ENCODE measurements at places on chromosomes 2 and 18.
A peak's percentile ranks its signal among the peaks of the same experiment; 100 is the strongest.

DNA sequence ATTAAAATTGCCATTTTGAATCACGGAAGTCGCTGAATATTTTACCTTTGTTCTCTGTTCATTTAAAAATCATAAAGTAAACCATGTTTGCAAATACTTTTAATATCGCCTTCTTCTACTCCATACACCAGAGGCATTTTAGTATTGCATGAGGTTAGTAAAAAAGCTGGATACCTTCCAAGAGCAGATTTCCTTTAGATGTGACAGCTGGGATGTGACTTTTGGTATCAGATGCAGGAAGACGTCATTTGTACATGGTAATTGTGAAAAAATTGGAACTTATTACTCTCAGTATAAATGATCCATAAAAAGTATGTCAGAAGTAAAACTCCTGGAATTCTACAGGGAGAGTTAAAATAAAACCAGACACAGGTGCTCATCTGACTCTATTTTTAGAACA lies 89.5 kb downstream of the SLC4A10 start:
- no peak for DNase-seq

- no peak for DNase-seq
Observed at GRCh38 chr2:85457043-85457442, 38.5 kb downstream of the SH2D6 start.

DNA sequence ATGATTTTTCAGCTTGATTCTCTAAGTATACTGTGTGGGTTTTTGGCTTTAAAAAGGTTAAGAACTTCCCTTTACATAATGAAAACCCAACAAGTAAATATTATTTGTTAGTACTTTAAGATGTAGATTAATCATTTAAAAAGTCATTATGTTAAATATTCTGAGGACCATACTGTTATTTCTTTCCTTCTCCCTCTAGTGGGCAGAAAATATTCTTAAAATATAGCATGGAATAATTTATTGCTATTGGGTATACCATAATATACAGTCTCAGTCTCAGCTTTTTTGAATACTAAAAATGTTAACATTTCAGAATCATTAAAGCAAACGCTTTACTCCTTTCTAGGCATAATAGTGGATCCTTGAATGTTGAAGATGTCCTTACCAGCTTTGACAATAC lies 28.1 kb downstream of the CAMKMT start:
- DNase-seq = no peak

GRCh38 chr18:75104483-75104882 lies 104.5 kb downstream of the PTGR3 start:
- no peak for DNase-seq

GRCh38 chr2:43358410-43359201 lies 132.2 kb upstream of the ZFP36L2 start:
- DNase-seq = no peak

DNA sequence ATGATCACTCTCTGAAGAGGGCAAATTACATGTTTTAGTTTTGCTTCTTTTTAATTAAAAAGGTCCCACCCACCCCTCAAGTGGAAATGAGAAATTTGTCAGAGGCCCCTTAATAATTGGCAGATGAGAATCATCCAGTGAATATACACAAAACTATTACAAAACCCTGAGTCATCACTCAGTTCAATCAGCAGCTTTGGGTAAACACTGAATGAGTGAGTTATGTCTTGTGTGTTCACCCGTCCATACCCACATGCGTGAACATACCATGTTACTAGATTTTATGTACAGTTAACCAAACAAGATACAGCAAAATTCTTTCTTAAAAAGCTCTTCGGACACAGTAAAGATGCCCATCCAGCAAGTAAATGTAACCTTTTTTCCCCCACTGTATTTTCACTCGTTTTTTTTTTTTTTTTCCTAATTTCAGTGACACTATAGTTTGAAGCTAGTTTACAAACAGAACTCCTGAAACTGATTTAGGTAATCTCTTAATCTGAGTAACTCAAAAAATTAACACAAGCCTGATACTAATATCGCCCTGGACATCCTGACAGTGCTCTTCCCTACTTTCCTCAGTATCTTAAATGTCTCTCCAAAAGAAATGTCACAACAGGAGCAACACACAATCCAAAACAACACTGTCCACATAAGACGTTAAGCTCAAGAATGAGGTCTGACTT lies 1.4 kb downstream of the PSME4 start:
- peak; percentile 68 for DNase-seq

DNA sequence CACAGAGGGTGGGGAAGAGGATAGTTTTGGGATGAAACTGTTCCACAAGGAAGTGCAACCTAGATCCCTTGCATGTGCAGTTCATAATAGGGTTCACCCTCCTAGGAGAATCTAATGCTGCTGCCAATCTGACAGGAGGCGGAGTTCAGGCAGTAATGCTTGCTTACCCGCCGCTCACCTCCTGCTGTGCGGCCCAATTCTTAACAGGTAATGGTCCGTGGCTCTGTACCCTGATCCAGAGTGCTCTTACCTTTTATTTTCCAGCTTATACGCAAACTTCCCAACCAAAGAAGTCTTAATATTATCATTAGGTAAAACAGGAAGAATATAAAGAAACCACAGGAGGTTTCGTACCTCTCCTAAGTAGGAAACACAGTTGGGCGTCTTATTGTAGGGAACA lies 82.7 kb upstream of the CD302 start:
- no peak for DNase-seq

DNA sequence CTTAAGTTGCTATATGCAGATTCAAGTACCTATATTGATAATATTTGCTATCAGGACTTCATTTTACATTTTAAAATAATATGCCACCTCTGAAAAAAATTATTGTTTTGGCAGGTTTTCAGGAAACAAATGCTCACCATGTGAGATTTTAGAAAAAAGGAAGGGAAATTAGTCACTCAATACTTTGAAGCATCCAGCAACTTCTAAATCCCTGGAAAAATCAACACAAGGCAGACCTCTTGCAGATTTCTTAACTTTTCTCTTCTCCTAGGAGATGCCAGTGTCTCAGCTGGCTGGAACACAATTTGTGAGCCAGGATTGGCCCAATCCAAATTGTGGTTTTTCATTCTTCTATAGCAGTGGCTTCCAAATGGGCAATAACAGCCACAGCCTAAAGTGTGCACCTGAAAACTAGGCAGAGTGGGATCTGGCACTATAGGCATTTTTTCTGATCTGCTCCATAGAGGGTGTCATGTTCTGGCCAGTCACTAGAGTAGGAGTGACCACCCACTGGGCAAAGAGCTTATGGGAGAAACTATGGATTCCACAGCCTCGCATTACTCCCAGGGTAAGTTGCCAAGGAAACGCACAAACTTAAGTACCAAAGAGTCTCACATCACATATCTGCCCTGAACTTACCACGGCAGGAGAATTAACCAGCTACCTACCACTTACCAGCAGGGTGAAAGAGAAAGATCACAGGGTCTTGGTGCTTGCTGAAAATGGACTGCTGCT lies 28.1 kb upstream of the THOC1 start:
- DNase-seq = no peak

GRCh38 chr2:234747032-234747431 lies 204.8 kb upstream of the SH3BP4 start:
- DNase-seq = no peak

GRCh38 chr2:134234535-134234934 lies 19.3 kb upstream of the MGAT5 start:
- DNase-seq = no peak

- DNase-seq = no peak
Observed at GRCh38 chr2:70935468-70936164, at the start of gene ATP6V1B1. Gene ATP6V1B1, plus strand, starts transcription at chr2:70935900. Its CDS starts 55 bp downstream, at chr2:70935955.

- DNase-seq = no peak
Observed at GRCh38 chr2:19072161-19072560, 286.3 kb downstream of the OSR1 start.

DNA sequence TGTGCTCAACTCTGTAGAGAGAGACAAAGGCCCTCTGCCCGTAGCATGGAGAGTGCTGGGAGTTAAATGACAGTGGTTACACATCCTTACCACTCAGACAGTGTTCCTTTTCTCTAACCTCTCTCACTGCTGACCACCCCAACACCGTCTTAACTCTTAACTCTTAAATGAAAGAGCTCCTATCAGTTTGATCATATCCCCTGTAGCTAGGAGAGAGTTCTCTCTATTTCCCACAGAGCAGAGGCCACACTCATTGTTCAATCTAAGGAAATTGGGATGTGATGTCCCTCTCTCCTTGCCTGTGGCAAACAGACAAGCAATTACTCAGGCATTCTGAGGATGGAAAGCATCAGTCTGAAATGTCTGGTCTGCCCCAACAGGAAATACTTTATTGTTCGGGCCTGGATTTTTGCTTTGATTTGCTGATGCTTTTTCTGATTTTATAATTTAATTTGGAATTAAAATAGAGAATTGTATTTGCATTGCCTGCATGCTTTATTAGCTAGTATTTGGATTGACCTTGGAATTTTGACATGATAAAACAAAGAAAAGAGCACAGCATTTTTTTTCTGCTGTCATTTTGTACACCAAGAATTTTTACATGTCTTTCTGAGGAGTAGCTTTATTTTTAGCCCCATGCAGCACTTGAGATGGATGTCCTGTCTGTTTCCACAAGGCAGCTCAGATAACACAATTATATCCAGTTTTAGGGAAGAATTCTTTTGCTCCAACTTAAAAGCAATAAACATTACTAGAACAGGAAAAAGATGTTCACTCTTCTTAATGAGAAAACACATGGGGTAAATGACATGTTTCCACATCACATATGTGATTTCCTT lies 27.7 kb upstream of the IER3IP1 start:
- DNase-seq = no peak

GRCh38 chr18:11955239-11956029 lies 25.9 kb upstream of the IMPA2 start:
- DNase-seq = peak; percentile 38

DNA sequence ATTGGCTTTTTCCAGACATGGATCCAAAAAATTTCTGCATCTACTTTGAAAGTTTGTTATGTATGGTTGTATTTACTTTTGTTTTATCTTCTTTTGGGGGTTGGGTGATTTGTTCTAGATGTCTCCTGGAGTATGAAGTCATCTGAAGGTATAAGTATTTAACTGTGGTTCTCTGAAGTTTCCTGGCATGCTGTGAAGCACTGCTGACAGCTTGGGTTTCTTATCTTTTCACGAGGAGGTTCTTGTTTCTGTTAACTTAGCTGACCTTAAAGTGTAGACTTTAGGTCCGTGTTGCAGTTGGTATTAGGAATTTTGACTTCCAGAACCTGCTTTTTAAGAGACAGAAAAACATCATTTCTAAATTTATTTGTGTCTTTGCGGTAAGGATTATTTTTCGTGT lies 15.9 kb downstream of the GLS start:
- DNase-seq = no peak

GRCh38 chr18:64678048-64678447 lies 529.2 kb upstream of the LINC00305 start:
- no peak for DNase-seq

DNA sequence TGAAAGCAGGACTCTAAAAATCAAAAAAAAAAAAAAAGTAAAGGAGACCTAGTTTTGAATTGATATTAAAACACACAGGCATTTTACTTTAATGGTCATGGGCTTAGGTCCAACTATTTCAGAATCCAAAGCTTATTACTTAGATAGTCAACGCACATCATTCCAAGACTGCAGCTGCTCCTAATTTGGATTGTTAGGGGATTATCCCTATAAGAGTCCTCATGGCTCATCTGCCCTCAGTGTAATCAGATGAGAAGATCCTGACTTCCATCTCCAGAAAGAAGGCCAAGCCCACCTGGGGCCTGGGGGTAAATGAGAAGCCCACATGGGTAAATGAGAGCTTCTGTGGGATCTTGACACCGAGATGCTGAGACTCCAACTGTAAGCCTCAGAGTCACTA lies 424.2 kb downstream of the NRXN1 start:
- no peak for DNase-seq

- no peak for DNase-seq
Observed at GRCh38 chr2:133407341-133407740, 160.9 kb downstream of the NCKAP5 start.

GRCh38 chr2:8430628-8431027 lies 251.2 kb upstream of the ID2 start:
- DNase-seq = no peak

DNA sequence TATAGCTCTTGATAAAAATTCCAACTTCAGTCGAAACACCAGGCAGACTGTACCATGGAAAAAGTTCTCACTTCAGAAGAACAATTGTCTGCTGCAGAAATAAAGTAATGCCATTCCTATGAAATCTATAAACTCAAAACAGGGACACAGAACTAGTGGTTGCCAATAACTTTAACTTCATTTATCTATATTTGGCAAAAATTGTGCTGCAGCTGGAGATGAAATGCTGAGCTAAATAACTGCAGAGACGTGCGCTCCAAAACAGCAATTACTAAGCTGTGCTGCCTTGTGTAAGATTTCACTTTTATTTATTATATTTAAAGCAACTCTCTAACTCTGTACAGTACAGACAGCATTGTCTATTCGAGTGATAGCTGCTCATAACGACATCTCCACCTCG lies 540.1 kb upstream of the ID2 start:
- DNase-seq = no peak

DNA sequence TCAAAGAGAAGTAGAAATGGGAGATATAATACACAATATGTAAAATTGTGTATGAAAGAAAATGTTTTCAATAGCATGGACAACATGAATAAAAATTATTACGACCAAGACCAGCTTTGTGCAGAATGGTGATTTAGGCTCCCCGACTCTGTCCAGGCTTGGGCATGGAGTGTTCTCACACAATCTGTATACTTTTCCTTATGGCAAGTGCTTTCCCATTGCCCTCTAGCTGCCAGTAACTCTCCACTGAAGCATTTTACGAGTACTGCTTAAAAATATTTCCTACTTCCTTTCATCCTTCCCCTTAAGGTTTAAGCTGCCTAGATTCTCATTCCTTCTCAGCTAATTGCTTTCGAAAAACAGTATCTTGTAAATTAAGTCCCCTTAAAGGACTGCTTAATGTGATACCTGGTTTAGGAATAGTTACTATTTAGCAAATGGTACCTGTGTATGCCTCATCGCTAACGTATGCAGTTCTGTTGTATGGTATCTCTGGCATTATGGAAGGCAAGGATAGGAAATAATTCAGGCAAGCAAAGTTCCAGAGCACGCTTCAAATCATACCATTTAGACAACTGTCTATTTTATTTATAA lies 714.6 kb downstream of the ERBB4 start:
- DNase-seq = no peak

DNA sequence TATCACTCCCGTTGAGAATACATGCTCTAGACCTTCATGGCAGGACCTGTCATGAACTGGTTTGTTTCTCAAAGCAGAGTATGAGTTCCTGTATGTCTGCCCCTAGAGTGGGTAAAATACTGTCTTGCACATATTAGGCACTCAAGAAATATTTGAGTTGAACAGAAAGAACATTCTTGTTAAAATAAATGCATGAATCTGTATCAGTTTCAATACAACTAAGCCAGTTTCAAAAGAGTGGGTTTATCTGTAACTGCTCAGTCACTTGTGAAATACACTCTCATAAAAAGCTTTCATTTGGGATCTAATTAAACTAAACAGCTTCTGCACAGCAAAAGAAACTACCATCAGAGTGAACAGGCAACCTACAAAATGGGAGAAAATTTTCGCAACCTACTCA lies 69.2 kb downstream of the RFTN2 start:
- DNase-seq = no peak
